Stimulated activated naive CD4-positive, alpha-beta T cell (primary cell): ENCODE measurements at places on chromosomes 12 and 14.
A peak's percentile ranks its signal among the peaks of the same experiment; 100 is the strongest.

GRCh38 chr14:92035890-92036289 is 4.0 kb downstream of the TRIP11 start:
- DNase-seq = no peak

DNA sequence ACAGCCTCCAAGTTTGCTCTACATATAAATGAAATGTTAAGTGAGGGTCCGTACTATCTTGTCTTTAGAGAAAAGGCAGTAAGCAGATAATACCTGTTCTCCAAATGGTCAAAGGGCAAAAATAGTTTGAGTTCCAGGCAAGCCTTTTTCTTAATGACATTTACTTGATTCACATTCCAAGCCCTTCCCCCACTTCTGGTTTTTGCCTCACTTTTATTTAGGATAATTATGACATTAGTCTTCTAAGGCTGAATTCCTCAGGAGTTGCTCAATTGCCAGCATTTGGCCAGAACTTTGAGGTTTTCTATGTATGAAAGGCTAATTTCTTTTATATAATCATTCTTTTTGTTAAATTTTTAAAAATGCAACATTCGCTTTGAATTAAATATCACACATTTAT is 62.5 kb upstream of the DUSP6 start:
- DNase-seq = no peak

DNA sequence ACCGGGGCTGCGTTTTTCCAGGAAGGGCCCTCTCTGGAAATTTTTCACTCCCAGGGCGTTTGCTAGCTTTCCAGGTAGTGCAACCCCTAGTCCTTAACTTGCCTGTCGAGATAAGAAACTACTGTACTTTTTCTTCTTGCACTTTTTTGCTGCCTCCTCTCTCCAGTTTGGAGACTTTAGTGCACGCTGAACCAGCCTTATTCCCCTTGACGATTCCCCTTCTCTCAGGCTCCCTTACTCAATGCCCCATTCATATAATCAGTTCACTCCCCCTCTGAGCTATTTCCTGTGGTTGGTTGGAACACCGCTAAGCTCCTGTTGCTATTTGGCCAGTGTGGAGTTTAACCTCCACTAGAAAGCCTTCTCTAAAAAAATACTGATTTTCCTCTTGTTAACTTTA is 682 bp downstream of the CREBL2 start:
- DNase-seq = peak; percentile 31

- no peak for DNase-seq
Observed at GRCh38 chr14:45089813-45090212, 5.9 kb downstream of the PRPF39 start.

DNA sequence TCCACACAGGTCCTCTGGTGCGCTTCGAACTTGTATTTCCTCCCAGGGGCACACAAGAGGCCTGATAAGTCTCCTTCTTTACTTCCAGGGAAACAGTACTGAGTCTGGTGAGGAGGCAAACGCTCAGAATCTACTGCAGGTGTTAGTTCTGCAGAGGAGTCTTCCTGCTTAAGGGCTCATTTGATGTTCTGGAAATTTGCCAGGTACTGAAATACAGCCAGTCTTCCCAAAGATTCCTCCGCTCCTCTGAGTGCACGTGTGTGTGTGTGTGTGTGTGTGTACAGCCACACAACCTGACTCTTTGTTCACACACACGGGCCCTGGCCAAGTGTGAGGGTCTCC is 92.0 kb downstream of the FBXL14 start:
- no peak for DNase-seq

- DNase-seq = no peak
Observed at GRCh38 chr14:51504669-51505068, 147.0 kb upstream of the FRMD6 start.

- peak; percentile 61 for DNase-seq
Observed at GRCh38 chr12:116559162-116559935, at the start of gene MAP1LC3B2. Gene MAP1LC3B2 (plus strand): TSS chr12:116559381. CDS start chr12:116575943, 16,562 bp downstream.

- no peak for DNase-seq
Observed at GRCh38 chr12:12925388-12925787, 26.6 kb downstream of the GPRC5D start.

DNA sequence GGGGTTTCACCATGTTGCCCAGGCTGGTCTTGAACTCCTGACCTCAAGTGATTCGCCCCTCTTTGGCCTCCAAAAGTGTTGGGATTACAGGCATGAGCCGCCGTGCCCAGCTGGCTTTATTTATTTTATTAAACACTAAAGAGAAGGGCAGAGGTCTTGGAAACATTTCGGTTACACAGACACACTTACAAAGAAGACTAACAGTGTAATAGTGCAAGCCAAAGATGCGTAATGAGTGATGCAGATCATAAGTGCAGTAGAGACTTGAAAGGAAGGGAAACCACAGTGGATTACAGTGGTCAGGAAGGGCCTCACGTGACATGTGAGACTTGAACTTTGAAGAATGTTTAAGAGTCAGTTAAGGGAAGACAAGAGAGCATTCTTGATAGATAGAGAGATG is 33.9 kb upstream of the CDK17 start:
- DNase-seq = peak; percentile 62

- DNase-seq = no peak
Observed at GRCh38 chr12:13126494-13126893, 23.0 kb upstream of the GSG1 start.

- no peak for DNase-seq
Observed at GRCh38 chr14:39430762-39431415, 1.3 kb downstream of the FBXO33 start.

- no peak for DNase-seq
Observed at GRCh38 chr12:94948232-94948810, 55.2 kb downstream of the NDUFA12 start.

- DNase-seq = no peak
Observed at GRCh38 chr12:116210131-116210530, 67.4 kb downstream of the MED13L start.

DNA sequence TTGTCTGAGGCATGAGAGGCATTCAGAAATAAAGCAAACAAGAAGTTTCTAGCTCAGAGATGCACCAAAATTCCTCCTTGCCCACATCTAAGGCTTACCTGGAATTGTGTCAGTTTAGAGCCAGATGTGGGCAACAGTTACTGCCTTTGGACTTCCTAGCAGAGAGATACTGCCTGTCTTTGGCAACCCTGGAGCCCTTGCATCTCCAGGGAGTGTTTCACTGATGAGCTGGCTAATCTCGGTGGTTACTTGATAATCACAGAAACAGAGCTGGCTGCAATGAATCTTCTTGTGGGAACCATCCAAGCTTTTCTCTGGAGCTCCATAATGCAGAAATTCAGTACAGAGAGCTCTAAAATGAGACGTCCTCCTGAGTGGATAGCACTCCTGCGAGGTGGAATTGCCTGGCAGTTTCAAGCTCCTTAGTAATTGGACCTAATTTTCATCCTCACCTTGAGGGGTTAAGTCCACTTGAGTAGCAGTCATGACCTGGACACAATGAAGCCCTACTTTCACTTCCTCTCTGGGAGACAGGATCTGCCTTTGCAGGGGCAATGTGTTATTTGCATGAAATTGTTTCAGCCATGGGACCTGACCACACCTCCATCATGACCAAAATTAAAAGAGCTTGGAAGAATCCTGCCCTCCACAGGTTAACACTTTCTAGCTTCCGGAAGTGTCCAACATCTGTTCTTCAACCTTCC is 108.8 kb upstream of the ARHGAP5 start:
- no peak for DNase-seq

GRCh38 chr12:31896514-31897039 is 62.6 kb upstream of the RESF1 start:
- DNase-seq = peak; percentile 75

GRCh38 chr12:5521456-5522325 is 89.8 kb downstream of the NTF3 start:
- no peak for DNase-seq

DNA sequence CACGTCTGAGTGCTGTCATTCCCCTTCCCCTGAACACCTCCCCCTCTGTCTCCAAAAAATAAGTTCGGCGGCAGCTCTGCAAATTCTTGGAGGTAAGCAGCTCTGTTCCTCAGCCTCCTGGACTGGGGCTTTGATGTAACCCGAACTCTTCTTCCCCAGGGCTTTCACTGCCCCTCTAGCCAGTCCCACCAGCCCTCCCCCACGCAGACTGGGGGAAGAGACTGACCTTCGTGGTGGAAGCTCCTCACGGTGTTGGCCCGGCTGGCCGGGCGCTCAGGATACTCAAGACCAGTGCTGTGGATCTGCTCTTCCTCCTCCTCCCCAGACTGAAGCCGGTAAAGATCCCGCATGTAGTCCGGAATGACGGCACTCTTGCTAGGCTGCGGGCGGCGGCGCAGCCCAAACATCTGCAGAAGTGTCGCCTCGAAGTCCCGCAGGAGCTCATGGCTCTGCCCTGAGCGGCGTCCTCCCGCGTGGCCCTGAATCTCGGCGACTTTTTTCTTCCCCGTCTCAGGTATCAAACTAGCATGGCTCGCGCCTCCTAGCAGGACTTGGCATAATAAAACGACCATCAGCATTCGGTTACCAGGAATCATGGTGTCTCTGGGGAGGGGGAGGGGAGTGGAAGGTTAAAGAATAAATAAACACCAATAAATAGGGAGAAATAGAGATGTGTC is 4.9 kb downstream of the BMP4 start:
- no peak for DNase-seq

GRCh38 chr12:94191023-94191422 is 42.6 kb downstream of the PLXNC1 start:
- no peak for DNase-seq

GRCh38 chr14:32341947-32342846 is 13.1 kb downstream of the AKAP6 start:
- DNase-seq = no peak

- no peak for DNase-seq
Observed at GRCh38 chr12:96261557-96261956, 67.4 kb downstream of the ELK3 start.

- no peak for DNase-seq
Observed at GRCh38 chr14:72495668-72496067, 398.2 kb downstream of the DPF3 start.

DNA sequence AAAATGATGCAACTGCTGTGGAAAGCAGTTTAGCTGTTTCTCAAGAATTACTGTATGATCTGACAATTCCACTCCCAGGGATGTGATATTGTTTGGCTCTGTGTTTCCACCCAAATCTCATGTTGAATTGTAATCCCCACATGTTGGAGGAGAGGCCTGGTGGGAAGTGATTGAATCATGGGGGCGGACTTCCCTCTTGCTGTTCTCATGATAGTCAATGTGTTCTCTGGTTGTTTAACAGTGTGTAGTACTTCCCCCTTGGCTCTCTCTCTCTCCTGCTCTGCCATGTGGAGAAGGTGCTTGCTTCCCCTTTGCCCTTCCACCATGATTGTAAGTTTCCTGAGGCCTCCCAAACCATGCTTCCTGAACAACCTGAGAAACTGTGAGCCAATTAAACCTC is 93.4 kb upstream of the CPM start:
- DNase-seq = no peak

GRCh38 chr12:4191642-4192041 is 81.9 kb upstream of the CCND2 start:
- no peak for DNase-seq

GRCh38 chr12:72282721-72283120 is 10.6 kb downstream of the TRHDE start:
- DNase-seq = no peak

GRCh38 chr14:104576232-104576969 is 3.2 kb upstream of the C14orf180 start:
- no peak for DNase-seq

DNA sequence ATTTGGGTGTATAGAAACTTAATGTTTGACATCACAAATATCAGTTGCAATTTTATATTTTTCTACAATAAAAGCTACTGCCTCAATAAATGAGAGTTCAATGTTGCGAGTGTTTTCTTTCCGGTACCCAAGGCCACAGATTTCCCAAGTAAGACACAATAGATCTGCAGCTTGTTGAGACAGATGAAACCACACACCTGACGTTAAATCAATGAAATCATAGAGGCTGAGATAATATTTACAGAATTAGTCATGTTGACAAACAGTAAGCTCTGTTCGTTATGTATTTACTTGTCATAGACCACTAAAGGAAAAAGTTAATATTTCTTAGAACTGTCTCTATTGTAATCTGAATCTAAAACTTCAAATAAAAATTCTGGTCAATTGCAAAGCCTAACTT is 49.2 kb upstream of the PTHLH start:
- DNase-seq = no peak

DNA sequence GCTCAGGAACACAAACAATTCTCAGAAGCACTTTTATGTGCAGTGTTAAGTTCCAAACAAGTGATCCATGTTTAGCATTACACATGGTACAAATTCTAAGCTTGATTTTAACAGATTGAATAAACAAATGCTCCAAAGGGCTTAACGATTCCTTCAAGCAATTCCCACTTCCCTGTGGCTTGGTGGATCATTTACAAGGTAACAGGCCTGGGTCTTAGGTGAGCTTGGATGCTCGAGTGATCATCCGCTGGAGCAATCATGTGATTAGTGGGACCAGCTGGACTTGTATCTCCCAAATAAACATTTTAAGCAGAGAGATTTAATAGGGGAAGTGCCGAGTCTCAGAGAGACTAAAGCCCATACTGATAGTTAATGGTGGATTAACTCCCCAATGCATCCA is 70.7 kb downstream of the CALM1 start:
- no peak for DNase-seq

DNA sequence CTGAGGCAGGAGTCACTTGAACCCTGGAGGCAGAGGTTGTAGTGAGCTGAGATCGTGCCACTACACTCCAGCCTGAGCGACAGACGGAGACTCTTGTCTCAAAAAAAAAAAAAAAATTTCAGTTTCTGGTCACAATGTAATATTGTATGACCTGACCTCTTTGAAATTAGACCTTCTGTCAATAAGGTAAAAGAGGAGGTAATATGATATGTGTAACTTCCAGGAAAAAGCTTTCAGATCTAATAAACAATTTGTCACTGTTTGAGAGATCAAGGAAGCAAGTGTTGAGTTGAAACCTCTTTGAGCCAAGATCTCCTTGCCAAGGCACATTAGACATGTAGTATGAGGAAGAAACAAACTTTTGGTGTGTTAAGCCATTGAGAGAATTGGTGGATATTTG is 101.7 kb upstream of the ATF7IP start:
- DNase-seq = no peak

DNA sequence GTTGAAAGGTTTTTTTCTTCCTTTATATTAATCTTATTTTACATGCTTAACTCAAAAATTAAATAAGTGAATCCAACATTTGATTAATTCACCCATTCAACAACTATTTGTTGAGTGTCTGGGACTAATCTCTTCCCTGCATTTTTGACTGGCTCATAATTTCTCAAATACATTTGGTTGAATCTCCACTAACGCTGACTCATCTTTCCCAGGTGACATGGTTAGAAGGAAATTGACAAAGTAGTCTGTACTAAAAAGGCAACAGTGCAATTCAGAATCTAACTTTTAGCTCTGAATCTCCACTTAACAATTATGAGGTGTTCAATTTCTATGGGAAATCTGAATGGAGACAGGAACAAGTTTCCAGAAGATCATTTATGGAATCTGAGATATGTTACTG is 88.9 kb downstream of the LIN7A start:
- no peak for DNase-seq

GRCh38 chr12:26539131-26539530 is 293.9 kb downstream of the ITPR2 start:
- no peak for DNase-seq

DNA sequence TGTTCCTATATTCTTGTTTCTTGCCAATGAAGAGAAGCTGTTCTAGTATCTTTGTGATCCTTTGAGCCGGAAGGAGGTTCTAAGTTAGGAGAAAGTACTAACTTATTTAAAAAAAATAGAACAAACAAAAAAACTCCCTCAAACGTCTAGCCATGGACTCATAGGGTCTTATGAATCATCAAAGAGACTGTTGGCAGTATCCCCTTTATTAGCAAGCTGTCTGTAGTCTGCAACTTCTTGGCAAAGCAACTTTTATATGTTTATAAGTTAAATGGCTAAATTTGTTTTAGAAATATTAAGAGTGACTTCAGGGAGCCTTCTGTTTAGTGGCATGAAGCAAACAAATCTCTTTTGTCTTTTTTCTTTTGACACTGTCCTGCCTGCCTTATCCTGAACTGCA is 291.9 kb downstream of the FUT8 start:
- DNase-seq = no peak
